PC-9 (cell line): ENCODE measurements at places on chromosomes 11 and 22.
A peak's percentile ranks its signal among the peaks of the same experiment; 100 is the strongest.

DNA sequence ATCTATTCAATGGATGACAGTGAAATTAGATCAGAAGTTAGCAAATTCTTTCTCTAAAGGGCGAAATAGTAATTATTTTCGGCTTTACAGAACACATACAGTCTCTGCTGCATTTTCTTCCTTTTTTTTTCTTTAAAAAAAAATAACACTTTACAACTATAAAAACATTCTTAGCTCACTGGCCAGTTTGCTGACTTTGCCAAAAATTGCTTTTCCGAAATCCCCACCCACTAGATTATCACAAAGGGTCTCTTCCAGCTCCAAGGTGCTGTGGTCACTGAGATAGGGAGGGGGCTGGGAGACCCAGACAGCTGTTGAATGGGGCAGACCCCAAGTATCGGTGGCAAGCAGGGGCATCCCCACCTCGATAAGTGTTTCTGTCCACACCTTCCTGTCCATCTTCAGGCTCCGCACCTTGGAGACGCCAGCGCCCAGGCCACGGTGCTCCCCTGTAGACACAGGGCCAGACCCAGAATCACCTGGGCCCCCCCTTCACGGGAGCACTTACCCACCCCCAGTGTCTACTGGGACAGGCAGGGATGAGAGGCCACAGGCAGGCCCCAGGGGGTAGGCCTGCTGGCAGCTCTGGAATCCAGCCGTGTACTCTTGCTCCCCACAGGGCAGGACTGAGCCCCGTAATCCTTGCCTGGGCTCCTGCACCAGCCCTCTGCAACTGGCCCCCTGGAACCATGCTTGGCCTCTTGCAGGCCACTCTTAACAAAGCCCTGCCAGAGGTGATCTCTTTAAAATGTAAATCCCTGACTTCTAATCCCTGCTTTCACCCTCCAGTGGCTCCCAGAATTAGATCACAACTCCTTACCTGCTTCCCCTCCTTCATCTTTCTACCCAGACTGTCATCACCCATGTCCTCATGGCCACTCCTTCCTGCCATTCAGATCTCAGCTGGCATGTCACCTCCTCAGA, 31.5 kb upstream of the PDE2A start:
- H3K27me3 ChIP-seq = no peaks in the 10 kb centered on the region
- no peak for DNase-seq
- peaks cover 25% of the 10 kb centered on the region; the same call in 1 of the 2 replicates for H3K36me3 ChIP-seq
- H3K4me1 ChIP-seq = no peaks in the 10 kb centered on the region

GRCh38 chr11:116689413-116690127, 83.2 kb downstream of the BUD13 start:
- DNase-seq = no peak
- no peaks in the 10 kb centered on the region for H3K4me1 ChIP-seq
- H3K36me3 ChIP-seq = no peaks in the 10 kb centered on the region
- H3K27ac ChIP-seq = no peak overlapping the region
- no peak overlapping the region for H3K4me3 ChIP-seq

GRCh38 chr11:133598906-133599305, 66.6 kb upstream of the OPCML start:
- H3K4me3 ChIP-seq = no peak overlapping the region
- H3K36me3 ChIP-seq = no peaks in the 10 kb centered on the region
- DNase-seq = no peak
- no peaks in the 10 kb centered on the region for H3K27me3 ChIP-seq
- H3K27ac ChIP-seq = no peak overlapping the region
- no peaks in the 10 kb centered on the region for H3K4me1 ChIP-seq

DNA sequence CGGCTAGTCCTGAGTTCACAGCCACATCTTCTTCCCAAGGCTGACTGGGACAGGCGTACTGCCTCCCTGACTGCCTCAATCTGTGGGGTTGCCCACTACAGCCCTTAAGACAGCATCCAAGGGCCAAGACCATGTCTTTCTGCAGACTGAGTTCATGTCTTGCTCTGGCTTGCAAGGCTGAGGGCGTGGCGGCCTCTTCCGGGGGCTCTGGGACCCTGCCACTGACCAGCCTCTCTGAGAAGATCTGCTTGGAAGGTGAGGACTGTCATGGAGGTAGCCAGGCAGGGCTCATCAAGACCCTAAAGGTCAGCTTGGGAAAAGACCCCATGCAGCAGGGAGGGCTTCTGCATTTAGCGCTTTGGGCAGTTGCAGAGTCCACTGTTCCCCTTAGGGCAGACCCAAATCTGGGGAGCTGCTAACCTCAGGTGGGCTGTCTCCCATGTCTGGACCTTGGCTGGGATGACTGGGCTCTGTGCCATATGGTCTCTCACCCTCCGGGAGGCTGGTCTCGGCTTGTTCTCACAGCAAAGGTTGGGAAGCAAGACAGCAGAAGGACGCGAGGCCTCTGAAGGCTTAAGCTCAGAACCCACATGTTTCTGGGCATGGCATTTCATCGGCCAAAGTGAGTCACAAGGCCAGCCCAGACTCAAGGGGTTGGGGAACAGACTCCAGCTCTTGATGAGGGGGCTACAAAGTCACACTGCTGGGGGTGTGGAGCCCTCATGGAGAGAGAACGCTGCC, 109.1 kb upstream of the LMO1 start:
- no peaks in the 10 kb centered on the region for H3K36me3 ChIP-seq
- no peak overlapping the region for H3K27ac ChIP-seq
- no peaks in the 10 kb centered on the region for H3K4me1 ChIP-seq
- no peak overlapping the region for H3K4me3 ChIP-seq

DNA sequence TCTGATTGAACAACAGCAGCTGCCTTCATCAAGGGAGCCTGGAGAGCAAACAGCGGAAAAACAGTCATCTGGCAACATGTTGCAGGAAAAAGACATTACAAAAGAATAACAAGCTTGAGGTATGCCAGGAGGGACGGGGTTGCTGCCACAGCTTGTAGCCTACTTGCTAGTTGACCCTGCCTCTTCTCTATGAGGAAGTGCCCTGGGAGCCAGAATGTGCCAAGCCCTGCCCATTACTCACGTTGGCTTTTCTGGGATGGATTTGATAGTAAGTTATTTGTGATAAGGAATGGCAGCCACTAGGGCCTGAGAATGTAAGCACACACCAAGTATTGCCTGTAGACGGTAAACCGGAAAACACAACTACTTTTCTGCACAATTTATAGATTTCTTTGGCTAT, 113.5 kb upstream of the KIRREL3 start:
- no peaks in the 10 kb centered on the region for H3K4me1 ChIP-seq
- no peaks in the 10 kb centered on the region for H3K36me3 ChIP-seq
- H3K27me3 ChIP-seq = peaks cover 40% of the 10 kb centered on the region
- H3K4me3 ChIP-seq = no peak overlapping the region

- peaks cover 24% of the 10 kb centered on the region for H3K4me1 ChIP-seq
- peak overlapping the region; percentile 55 for H3K27ac ChIP-seq
- DNase-seq = peak; percentile 94
These were observed 13.0 kb upstream of the BCL9L start for GRCh38 chr11:118938491-118939403.

DNA sequence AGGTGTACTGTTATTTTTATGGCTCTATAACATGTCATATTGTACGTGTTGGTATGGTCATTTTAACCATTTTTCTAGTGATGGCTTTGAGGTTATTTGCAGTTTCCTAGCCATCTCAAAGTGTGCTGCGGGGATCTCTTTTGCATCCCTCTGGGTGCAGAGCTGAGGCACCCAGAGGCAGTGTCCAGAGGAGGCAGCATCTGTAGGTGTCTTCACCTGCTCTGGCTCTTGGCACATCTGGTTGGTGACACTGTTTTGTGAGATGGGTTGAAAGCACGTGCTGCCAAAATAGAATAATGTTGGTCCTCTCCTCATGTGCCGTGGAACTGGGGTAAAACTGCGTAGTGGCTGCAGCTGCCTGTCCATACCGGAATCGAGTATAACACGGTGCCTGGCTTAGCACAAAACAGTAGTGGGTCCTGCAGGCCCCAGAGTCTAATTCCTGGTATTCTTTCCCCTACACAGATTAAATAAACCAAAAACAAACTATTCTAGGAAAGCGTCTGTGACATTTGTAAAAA, 12.9 kb downstream of the NEAT1 start:
- H3K36me3 ChIP-seq = peaks cover 68% of the 10 kb centered on the region
- DNase-seq = no peak
- no peaks in the 10 kb centered on the region for H3K27me3 ChIP-seq

DNA sequence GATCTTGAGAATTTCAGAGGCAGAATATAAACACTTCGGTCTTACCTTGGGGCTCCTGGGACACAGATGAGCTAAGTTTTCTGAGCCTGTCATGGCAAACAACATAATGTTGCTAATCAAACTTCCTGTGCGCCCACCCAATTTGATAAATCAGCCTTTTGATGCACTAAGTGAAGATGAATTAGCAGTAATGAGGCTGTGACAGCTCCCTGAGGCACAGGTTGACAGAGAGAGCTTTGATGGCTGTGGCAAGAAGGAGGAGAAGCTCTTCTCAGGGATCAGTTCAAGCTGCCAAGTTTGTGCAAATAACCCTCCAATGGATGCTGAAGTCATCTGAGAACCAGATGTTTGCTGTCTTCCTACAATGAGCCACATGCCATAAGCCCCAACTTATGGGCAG, 34.4 kb downstream of the DRD2 start:
- H3K27ac ChIP-seq = no peak overlapping the region
- H3K4me3 ChIP-seq = no peak overlapping the region
- peaks cover 66% of the 10 kb centered on the region for H3K27me3 ChIP-seq
- DNase-seq = no peak
- no peaks in the 10 kb centered on the region for H3K4me1 ChIP-seq

DNA sequence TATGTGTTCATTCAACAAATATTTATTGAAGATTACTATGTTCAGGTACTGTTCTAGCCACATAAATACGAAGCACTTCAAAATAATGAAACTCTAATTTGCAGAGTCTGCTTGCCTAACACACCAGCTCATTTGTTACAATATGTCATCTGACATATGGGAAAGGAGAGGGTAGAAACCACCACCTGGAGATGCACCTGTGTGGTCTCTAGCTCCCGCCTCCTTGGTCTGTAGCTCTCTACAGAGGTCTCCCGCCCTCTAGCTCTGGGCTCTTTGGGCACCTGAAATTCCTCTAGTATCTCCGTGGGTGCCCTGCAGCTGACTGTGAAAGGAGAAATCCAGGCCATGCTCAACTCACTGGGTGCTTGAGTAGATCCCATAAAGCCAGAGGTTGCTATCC, 51.4 kb upstream of the DBX1 start:
- H3K4me3 ChIP-seq = no peak overlapping the region
- no peaks in the 10 kb centered on the region for H3K4me1 ChIP-seq
- H3K27ac ChIP-seq = no peak overlapping the region
- H3K36me3 ChIP-seq = no peaks in the 10 kb centered on the region
- H3K27me3 ChIP-seq = peaks cover 93% of the 10 kb centered on the region
- DNase-seq = no peak

DNA sequence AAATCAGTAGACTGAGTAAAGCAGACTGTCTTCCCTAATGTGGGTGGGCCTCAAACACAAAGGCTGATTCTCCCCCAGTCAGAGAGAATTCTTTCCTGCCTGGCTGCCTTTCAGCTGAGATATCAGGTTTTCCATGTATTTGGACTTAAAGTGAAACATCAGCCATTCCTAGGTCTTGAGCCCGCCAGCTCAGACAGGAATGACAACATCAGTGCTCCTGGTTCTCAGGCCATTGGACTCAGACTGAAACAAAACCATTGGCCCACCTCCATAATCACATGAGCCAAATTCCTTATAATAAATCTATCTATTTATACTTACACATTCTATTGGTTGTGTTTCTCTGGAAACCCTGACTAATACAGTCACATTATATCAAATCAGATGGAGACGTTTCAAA, 56.7 kb upstream of the CLPB start:
- H3K4me3 ChIP-seq = no peak overlapping the region
- no peaks in the 10 kb centered on the region for H3K4me1 ChIP-seq
- no peaks in the 10 kb centered on the region for H3K27me3 ChIP-seq
- no peak for DNase-seq

DNA sequence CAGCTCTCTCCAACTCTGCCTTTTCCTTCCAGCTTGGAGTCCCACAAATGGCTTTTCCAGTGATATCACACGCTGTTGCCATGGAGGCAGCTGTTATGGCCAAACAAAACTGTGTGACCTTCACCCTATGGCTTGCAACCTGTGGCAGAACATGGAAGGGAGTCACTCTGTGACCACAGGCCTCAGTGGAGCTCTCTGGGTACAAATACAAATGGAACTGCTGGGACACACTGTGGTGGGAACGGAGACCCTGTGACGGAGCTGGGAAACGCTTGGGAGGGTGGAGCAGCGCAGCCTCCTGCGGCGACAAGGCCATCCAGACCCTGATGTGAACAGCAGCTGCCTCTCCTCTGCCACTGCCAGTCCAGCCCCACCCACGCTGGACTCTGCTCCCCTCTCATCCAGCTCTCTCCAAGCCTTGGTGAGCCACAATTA, 162.5 kb downstream of the ETS1 start:
- no peak overlapping the region for H3K4me3 ChIP-seq
- DNase-seq = no peak
- no peaks in the 10 kb centered on the region for H3K36me3 ChIP-seq
- H3K27me3 ChIP-seq = no peaks in the 10 kb centered on the region
- no peak overlapping the region for H3K27ac ChIP-seq

DNA sequence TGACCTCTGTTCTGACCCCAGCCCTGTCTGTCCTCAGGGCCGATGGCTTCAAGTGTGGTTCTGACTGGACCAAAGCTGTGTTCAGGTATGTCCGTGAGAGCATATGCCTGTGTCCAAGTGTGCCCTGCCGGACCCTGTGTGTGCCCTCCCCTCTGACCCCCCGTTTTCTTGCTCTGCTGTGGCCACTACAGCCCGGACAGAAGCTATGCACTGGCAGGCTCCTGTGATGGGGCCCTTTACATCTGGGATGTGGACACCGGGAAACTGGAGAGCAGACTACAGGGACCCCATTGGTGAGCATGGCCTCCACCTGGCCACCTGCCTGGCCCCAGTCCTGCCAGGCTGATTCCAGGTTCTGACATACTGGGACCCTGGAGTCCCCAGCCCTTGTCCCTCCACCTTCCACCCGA, 14.5 kb downstream of the ATG16L2 start:
- H3K4me1 ChIP-seq = 0 out of 2 replicates have a peak, but pooled peaks cover 4% of the 10 kb centered on the region
- no peaks in the 10 kb centered on the region for H3K36me3 ChIP-seq
- H3K27me3 ChIP-seq = no peaks in the 10 kb centered on the region

DNA sequence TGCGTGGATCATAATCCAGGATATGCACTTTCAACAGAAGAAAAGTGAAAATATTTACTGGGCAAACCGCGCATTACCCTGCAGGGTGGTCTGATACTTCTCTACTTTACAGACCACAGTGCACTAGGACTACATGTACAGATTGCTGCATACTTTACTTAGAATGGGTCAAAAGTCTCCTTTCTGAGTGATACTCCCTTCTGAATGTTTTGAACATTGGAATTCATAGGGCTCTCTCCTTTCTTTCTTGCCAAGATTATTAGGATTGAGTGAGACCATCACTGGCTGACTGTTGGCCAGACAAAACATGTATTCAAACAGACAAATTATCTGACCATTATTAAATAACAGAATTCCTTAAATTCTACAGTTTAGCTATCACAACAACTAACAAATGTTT, 6.6 kb upstream of the FIBIN start:
- no peaks in the 10 kb centered on the region for H3K36me3 ChIP-seq
- no peaks in the 10 kb centered on the region for H3K4me1 ChIP-seq
- no peak overlapping the region for H3K27ac ChIP-seq
- no peak overlapping the region for H3K4me3 ChIP-seq

GRCh38 chr11:8206251-8207079, 37.6 kb upstream of the RIC3 start:
- H3K4me3 ChIP-seq = no peak overlapping the region
- H3K27ac ChIP-seq = no peak overlapping the region
- no peaks in the 10 kb centered on the region for H3K36me3 ChIP-seq
- H3K4me1 ChIP-seq = no peaks in the 10 kb centered on the region
